H54 (cell line): ENCODE measurements at places on chromosomes 6 and 20.
A peak's percentile ranks its signal among the peaks of the same experiment; 100 is the strongest.

- no peak for DNase-seq
Observed at GRCh38 chr20:51667002-51667408, 101.2 kb downstream of the ATP9A start.

DNA sequence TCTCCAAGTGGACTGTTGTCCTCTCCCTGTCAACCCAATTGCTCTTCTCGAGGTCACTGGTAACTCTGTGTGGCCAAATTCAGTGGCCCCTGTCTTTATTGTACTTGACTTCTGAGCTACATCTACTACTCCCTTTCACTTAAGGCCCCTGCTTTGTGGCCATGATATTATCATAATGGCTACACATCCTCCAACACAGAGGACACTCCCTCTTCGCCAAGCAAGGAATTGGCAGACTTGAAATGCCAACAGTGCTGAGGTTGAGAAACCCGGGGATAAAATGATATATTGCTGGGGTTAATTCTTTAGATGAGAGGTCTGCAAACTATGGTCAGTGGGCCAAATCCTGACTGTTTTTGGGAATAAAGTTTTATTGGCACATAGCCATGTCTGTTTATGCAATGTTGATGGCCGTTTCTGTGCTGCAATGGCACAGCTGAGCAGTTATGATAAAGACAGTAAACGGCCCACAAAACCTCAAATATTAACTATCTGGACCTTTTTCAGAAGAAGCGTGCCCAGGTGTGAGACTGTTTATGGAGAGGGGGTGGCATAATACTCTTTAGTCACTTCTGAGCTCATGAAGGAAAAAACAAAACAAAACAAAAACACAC lies 12.0 kb upstream of the MRPS10 start:
- DNase-seq = no peak

DNA sequence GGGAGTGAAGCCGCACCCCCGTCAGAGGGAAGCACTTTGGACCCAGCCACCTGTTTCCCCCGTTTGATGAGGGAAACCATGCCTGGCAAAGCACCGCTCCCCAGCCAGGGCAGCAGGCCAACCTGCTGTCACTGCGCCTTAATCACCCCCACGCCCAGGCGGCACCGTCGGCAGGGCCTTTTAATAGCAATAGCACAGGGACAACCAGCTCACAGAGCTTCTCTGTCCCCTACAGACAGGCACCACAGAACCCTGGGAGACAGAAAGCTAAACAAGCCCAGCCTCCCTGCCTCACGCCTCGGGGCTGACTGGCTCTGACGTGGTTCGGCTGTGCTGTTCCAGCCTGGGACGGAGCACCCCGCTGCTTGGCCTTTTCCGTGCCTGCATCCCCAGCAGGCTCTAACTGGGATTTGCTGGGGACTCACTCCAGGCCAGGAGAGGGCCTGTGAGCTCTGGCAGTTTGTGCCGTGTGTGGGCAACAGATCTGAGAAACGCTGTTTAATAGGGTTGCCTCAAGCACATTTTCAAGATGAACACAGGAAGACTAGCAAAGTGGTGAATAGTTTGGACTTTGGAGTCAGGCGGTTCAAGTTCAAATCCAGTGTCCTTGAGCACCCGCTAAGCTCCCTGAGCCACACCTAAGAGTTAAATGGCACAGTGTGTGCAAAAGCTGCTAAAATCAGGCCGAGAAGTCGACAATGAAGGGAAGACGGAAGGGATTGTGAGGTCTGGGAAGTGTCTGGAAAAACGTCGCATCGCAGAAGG lies 223.8 kb downstream of the NRN1 start:
- DNase-seq = no peak

DNA sequence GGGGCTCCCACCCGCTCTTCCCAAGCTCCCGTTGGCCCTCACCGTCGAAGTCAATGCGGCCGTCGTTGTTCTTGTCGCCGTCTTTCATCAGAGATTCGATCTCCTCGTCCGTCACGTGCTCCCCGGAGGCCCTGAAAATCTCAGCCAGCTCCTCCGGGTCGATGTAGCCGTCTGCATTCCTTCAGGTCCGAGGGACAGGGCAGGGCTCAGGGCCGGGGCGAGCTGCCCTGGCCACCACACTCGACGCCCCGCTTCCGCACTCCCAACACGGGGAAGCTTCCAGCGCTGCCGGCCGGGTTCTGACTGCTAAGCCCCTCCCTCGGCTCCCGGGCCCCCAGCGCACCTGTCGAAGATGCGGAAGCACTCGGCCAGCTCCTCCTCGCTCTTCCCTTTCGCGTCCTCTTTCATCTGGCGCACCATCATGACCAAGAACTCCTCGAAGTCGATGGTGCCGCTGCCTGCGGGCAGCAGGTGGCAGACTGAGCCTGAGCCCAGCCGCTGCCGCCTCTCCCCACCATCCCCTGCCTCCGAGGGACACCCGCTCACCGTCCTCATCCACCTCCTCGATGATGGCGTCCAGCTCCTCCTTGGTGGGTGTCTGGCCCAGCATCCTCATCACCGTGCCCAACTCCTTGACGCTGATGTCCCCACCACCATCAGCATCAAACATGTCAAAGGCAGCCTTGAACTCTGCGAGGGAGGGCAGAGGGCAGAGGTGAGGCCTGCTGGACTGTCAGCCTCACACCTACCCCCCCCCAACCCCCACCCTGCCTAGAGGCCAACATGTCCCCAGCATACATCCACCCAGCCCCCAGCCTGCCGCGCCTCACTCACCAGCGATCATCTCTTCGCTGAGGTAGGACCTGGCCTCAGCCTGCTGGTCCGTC lies 2.9 kb downstream of the TNNC2 start:
- DNase-seq = no peak

- peak; percentile 25 for DNase-seq
Observed at GRCh38 chr20:36950414-36951197, 902 bp downstream of the SAMHD1 start.

GRCh38 chr6:119442776-119443184 lies 93.2 kb upstream of the MAN1A1 start:
- no peak for DNase-seq

- no peak for DNase-seq
Observed at GRCh38 chr6:107633680-107634323, 143.9 kb downstream of the SOBP start.

- no peak for DNase-seq
Observed at GRCh38 chr6:130810307-130811030, 16.7 kb upstream of the SMLR1 start.
